ENCODE measurements at places on chromosomes 2 and 18. TPM values are rescaled to one million over a fixed set of nuclear protein-coding genes. Genes with fewer than 3 reads are reported as not detected.

The ATF2 gene
- polyA plus RNA-seq: 30.5 TPM

The TMEM182 gene
- polyA plus RNA-seq: 0.91 TPM

The MFSD2B gene
- polyA plus RNA-seq: 0.02 TPM

The MAT2A gene
- 70.8 TPM for polyA plus RNA-seq

The ZNF519 gene
- 5.1 TPM for polyA plus RNA-seq

The UGT1A9 gene
- polyA plus RNA-seq: not detected

The KRCC1 gene
- 25.7 TPM for polyA plus RNA-seq

The PLB1 gene
- polyA plus RNA-seq: 2.2 TPM

The CHRND gene
- not detected for polyA plus RNA-seq

The SFTPB gene
- polyA plus RNA-seq: not detected

The CFAP65 gene
- not detected for polyA plus RNA-seq

The NGEF gene
- polyA plus RNA-seq: 0.53 TPM

The OSR1 gene
- polyA plus RNA-seq: 3.9 TPM

The NAB1 gene
- 17.5 TPM for polyA plus RNA-seq

The AUP1 gene
- 87.1 TPM for polyA plus RNA-seq

The MGAT4A gene
- 3.9 TPM for polyA plus RNA-seq

The TFPI gene
- polyA plus RNA-seq: 31.5 TPM

The LYPD1 gene
- 0.83 TPM for polyA plus RNA-seq

The PSMA8 gene
- polyA plus RNA-seq: 0.17 TPM

The ANKRD30BL gene
- polyA plus RNA-seq: 0.47 TPM

The GKN1 gene
- not detected for polyA plus RNA-seq

The CDCA7 gene
- 0.96 TPM for polyA plus RNA-seq
